ENCODE measurements at places on chromosomes 5 and 9. TPM values are rescaled to one million over a fixed set of nuclear protein-coding genes. Genes with fewer than 3 reads are reported as not detected.

GRCh38 chr5:161745392-161745791, 59.9 kb downstream of the GABRA6 start:
- DNase-seq, result no peak

- DNase-seq, result no peak
These were observed 26.8 kb downstream of the SPTAN1 start for GRCh38 chr9:128579194-128579593.

DNA sequence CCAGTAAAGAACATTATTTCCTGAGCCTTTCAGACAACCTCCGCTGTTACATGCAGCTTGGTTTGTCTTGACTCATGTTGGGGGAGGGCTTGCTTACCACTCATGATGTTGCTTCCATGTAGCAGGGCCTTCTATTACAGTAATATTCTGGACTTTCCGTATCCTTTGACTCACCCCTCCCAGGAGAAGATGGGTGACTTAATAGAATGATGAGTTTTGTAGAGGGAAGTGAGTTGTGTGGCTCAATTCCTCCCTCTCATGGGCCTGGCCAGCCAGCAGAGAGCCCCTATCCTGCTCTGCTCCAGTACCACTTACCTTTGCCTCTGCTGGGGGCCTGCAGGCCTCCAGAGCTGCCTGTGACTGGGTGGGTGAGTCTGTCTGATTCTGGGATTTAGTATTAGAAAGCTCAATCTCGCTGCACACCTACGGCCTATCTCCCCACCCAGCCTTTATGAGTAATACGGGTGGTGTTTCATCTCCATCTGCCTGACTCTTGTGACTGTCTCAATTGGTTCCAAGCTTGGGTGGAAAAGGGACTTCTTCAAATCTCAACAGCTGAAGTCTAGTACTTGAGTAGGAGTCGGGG, 52.6 kb upstream of the KLF9 start:
- no peak for DNase-seq

PDLIM7 gene
- 2.6 TPM for polyA plus RNA-seq

TEX48 gene
- polyA plus RNA-seq, result not detected

- no peak for DNase-seq
These were observed 372.4 kb downstream of the SEMA5A start for GRCh38 chr5:9173281-9174048.

PCDHGB7 gene
- polyA plus RNA-seq, result not detected

DNA sequence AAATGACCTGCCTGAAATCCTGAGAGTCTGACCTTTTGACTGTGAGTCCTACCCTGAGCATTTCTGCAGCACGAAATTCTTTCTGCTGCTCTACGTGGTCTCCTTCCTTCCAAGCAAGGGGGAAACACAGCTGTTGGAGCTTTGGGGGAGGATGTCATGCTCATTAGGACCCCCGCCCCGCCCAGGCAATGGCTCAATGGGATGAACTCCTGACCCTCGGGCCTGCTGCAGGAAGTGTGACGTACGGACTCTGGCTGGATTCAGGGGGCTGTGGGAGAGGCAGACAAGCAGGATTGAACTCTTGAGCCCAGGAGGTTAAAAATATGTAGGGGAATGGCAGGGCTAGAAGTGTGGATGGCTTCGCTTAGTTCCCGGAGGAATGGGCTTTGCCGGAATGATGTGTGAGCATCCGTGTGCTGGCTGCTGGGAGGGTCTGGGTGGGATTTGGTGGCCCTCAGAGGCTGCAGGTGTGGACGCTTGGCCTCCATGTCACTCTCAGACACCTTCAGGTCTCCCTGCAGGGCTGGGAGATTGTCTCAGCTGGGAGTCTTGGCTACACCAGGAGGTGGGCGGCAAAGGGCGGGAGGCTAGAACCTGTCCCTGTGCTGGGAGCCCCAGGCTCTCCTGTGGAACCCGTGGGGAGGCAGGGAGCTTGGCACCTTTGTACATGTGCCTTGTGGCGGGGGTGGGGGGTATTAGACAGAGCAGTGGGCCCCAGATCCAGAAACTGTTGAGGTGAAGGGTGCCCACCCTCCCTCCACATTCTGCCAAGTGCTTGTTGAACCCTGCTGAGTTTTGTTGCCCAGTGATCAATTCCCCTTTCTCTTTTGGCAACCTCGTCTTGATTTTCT, 26.3 kb downstream of the STC2 start:
- DNase-seq, result no peak

DNA sequence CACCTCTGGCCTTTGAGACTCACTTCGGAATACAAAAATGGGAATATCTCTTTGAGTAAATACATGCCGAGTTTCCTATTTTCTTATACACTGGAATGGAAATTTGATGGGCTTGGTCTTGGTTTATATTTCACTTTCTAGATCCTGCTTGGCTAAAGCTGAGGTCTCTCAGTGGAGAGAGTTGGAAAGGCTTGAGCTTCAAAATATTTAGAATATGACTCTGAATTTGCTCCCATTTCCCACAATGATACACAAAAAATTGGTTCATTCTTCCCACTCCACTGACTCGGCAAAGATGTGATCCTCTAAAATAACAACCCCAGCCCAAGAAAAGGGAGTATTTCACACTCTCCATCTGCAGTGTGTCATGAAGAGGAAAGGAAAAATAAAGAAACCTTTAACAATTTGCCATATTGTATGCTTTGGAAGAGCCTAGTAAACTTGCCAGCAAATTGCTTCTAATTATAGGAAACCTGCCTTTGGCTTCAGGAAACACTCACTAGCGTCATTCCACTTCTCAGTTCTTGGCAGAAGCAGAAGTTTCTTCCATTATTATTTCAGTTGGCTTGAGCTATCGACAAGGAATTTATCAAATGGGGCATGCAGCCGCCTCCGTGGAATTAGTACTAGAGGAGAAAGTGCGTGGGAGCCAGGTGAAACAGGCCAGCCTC, 302.9 kb downstream of the NSG2 start:
- DNase-seq, result no peak

GRCh38 chr9:18215626-18216025, 258.3 kb upstream of the ADAMTSL1 start:
- no peak for DNase-seq

DNA sequence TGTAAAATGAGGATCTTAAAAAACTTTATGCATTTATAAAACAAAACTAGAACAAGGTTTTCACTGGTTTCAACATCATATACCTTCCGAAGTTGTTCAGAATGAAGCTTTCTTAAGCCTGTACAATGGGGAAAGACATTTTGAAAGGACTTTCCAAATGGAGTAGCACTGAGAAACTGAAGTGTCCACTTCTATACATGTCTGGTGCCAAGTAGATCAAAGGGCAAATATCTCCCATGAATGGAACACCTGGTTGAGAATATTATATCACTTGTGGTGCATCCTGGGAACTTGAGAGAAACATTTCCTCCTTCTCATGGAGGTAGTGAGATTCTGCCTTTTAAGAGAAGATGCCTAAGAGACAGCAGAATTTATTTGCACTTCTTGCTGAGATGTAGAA, 182.1 kb upstream of the ACTBL2 start:
- no peak for DNase-seq

DNA sequence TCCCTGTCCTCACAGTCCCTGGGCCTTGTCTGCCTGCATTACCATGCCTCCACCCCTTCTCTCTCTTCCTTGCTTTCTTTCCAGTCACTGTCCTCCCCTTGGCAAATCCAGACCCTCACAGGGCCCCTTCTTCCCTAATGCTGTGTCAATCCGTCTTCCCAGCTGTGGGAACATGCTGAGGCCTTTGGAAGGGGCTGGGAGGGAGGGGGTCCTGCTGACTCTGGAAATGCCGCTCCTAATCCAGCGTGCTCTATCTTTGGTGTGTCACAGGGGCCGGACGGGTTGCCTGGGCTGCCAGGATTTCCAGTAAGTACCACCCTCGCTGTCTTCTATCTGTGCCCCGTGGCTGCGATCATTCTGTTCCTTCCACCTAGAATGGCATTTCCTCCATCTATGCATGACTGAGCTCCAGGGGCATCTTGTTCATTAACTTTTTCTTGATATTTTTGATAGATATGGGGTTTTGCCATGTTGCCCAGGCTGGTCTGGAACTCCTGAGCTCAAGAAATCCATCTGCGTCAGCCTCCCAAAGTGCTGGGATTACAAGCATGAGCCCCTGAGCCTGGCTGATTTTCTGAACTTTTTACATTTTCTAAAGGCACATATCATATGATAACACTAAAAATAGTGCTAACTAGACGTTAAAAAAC, 64.5 kb upstream of the TGFBR1 start:
- DNase-seq, result no peak

- DNase-seq, result no peak
These were observed 1.9 kb downstream of the NOTCH1 start for GRCh38 chr9:136543830-136544547.

DNA sequence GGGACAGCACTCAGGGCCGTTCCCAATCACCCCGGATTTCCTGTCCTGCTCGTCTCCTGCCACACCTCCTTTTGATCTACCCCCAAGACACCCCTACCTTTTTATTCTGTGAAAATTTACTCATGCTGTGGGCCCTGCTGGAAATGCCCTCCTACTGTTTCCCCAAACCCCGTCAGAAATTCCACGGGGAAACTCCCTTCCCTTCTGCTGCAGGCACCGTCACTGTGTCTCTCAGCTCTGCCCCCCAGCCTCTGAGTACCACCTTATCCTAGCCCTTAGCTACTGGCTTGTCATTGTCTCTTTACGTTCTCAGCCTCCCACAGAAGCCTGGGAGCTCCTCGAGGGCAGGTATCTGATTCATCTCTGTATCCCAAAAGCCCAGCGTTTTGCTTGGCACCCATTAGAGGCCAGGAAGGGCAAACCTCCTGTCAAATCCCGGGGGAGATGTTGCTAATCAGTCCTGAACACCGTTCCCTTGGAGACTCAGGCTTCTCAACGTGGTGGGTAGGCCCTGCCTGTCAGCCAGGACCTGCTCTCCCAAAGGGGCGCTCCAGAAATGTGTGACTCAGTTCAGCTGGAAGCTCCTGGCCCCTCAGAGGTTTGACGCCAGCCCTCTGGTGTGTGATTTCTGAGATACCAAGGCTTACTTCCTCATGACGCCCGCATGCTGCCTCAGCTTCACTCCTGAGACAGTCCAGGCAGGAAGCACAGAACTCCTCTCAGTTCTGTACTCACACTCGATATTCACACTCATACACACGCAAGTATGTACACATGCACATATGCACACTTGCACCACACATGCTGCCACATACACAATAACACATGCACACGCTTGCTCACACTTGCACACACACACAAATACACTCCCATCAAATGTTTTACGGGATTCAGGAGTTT, 50.7 kb upstream of the GRHPR start:
- DNase-seq, result peak; percentile 52

DNA sequence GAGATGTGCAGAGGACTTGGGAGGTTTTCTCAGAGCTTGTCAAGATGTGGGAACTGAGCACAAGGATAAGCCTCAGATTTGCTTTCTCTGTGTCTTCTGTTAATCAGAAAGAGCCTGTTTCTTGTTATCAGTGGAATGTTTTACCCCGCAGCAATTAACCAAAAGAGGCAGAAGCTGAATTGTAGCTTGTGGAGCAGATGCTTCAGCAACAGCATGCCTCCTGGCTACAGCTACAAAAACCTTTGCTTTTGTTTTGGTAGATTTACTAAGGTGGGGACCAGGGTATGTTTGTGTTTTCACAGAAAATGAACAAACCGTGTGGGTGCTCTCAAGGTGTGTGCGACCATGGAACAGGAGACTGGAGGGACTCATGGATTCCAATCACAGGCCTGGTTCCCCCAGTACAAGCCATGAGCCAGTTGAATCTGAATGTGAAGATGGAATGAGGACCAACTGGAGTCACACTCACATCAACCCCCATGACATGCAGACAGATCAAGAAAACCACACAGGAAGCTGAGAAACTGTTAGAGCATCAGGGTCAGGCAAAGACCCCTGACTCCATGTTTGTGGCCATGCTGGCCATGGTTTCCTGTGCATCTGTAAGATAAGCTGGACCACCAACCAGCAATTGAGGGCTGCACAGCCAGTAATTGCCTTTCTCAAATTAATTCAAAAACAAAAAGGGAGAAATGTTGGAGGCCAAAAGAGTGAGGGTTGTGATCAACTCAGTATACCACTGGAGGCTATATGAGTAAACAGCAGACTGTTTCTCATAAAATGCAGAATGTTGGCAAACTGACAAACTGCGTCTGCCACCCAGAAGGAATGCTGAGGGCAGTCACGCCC, 6.9 kb downstream of the UGT3A2 start:
- DNase-seq, result no peak

DNAH5 gene
- polyA plus RNA-seq, result not detected

DNA sequence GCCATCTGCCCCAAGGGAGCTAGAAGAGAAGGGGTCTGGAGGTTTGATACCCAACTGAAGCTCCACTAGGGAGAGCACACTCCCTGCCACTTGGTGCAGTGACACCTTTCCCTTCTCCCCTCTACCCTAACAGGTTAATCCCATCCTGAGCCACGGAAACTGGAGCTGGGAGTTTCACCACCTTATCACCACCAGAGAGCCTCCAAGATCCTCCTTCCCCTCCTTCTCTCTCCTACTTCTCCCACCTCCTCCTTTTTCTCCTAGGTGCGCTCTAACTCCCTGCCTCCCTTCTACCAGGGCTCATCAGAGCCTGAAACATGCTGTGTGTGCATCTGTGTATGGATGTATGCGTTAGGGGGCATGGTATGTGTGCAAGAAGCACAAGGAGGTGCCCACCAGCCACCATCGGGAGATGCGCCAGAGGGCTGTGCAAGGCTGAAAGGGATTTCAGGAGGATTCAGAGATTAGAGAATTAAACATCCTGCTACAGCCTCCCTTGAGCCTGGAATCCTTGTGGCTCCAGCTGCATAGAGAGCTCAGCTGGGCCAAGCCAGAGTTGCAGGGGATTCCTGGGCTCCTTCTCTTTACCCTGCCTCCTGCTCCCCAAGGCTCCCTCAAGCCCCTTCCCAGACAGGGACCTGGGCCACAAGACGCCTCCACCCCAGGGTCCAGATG, 89.8 kb downstream of the PCDH1 start:
- no peak for DNase-seq

- no peak for DNase-seq
These were observed 86.4 kb downstream of the ADRB2 start for GRCh38 chr5:148912714-148913398.

DNA sequence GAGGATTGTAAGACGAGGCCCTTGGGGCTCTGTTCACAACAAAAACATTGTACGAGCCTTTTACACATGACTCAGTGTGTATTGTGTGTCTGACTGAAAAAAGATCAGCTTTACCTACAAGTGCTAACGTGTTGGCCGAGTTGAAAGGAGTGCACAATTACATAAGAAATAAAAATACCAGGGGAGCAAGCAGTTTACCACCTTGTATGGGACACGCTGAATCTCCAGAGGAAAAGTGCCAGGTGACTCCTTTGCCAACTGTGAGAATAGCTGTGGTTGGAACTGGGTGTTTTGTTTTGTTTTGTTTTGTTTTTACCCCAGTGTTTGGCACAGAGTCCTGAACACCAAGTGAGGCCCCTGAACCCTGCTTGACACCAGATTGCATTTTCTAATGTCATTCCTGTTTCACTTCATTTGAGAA, 32.8 kb upstream of the ZSWIM6 start:
- no peak for DNase-seq

DNA sequence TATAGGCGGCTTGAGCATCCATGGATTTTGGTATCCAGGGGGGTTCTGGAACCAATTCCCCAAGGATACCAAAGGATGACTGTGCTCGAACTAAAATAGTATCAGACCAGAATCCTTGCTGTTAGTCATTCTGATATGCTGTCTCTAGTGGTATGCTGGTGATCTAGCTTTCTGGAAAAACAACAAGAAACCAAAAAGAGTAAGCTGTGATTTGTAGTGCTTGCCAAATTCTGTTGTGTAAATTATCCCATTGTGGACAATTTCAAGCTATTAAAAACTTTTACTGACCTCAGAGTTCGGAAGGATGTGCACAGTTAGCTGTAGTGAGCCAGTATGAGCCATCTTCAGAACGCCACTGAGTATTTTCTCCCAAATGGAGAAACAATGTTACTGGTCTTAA, 99.0 kb upstream of the FBN2 start:
- no peak for DNase-seq

AQP7 gene
- not detected for polyA plus RNA-seq

FOXI1 gene
- polyA plus RNA-seq, result not detected

- no peak for DNase-seq
These were observed 439.4 kb upstream of the ZNF462 start for GRCh38 chr9:106423575-106423974.

AGTPBP1 gene
- 27.1 TPM for polyA plus RNA-seq

Measured in naive B cell (primary cell).